ENCODE measurements at places on chromosomes 1 and 21. TPM values are rescaled to one million over a fixed set of nuclear protein-coding genes. Genes with fewer than 3 reads are reported as not detected.

The PDE4B gene
- total RNA-seq: 35.1 TPM

The RGS1 gene
- total RNA-seq: not detected

The IL20 gene
- not detected for total RNA-seq

The CLDN17 gene
- total RNA-seq: not detected

The AKNAD1 gene
- 0.13 TPM for total RNA-seq

The AIM2 gene
- total RNA-seq: not detected

The TLR5 gene
- 0.06 TPM for total RNA-seq

The NOS1AP gene
- 0.16 TPM for total RNA-seq

The ETV3L gene
- not detected for total RNA-seq

The CRP gene
- total RNA-seq: not detected

The MMP23B gene
- total RNA-seq: 0.19 TPM

The SH2D1B gene
- total RNA-seq: not detected

The SPATA46 gene
- total RNA-seq: not detected

The TPRG1L gene
- 28.2 TPM for total RNA-seq

The RHCE gene
- 0.65 TPM for total RNA-seq

The METTL18 gene
- total RNA-seq: 5.0 TPM

The H3-3A gene
- 160 TPM for total RNA-seq

The TTC22 gene
- not detected for total RNA-seq

The GREM2 gene
- total RNA-seq: not detected

The SDC3 gene
- 44.7 TPM for total RNA-seq

The PRRX1 gene
- 0.49 TPM for total RNA-seq

The SAMD11 gene
- total RNA-seq: not detected

The TMEM240 gene
- total RNA-seq: 2.1 TPM

The S100A9 gene
- 1.2 TPM for total RNA-seq

The TFF2 gene
- not detected for total RNA-seq

The ZNF695 gene
- 3.3 TPM for total RNA-seq

The OR4F29 gene
- not detected for total RNA-seq

The SIM2 gene
- total RNA-seq: not detected

The GORAB gene
- total RNA-seq: 5.7 TPM

The HES2 gene
- 18.1 TPM for total RNA-seq

The SSU72 gene
- 64.1 TPM for total RNA-seq

The RUNX3 gene
- total RNA-seq: not detected

The ATP1A2 gene
- total RNA-seq: not detected

The KLHL12 gene
- total RNA-seq: 22.7 TPM

The NUP133 gene
- total RNA-seq: 23.0 TPM

The ANGPTL1 gene
- under 0.01 TPM for total RNA-seq

The SLC9C2 gene
- under 0.01 TPM for total RNA-seq

The SLC1A7 gene
- not detected for total RNA-seq

The OR2L3 gene
- total RNA-seq: not detected

The TRIM17 gene
- total RNA-seq: not detected

The NID1 gene
- total RNA-seq: 261 TPM

The KRTAP25-1 gene
- total RNA-seq: not detected

The B3GALT2 gene
- 0.65 TPM for total RNA-seq

The OLFM3 gene
- total RNA-seq: not detected

The DONSON gene
- total RNA-seq: 16.4 TPM

The MAD2L2 gene
- total RNA-seq: 31.9 TPM
